ENCODE measurements at places on chromosomes 13 and 19.
A peak's percentile ranks its signal among the peaks of the same experiment; 100 is the strongest.

DNA sequence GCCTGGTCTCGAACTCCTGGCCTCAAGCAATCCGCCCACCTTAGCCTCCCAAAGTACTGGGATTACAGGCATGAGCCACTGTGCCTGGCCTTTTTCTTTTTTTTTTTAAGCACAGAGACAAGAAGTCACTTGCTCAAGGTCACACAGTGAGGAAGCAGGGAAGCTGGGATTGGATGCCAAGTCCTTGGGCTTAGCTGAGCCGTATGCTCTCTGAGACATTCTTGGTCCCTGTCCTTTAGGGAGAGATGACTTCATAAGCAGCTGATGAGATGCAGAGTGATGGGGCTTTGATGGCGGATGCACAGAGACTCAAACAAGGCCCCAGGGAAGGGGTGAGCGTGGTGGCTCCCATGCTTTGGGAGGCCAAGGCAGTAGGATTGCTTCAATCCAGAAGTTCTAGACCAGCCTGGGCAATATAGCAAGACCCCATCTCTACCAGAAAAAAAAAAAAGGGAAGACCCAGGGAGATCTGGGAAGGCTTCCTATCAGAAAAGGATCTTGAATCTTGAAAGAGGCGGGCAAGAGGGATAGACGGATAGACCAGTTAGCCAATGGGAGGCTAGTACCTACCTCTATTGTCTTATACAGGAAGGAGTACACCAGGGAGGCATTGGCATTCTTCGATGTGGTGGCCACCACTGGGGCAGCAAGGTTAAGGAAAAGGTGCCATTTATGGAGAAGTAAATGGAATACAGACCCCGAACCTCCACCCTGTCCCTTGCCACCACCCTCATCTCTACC is 3.9 kb downstream of the AP1M2 start:
- DNase-seq = no peak

- DNase-seq = no peak
These were observed 4.6 kb downstream of the MIDN start for GRCh38 chr19:1252821-1253513.

- no peak for DNase-seq
These were observed 38.0 kb upstream of the ALOX5AP start for GRCh38 chr13:30697177-30697953.

GRCh38 chr13:25232937-25233515 is 54.3 kb downstream of the MTMR6 start:
- DNase-seq = peak; percentile 14

DNA sequence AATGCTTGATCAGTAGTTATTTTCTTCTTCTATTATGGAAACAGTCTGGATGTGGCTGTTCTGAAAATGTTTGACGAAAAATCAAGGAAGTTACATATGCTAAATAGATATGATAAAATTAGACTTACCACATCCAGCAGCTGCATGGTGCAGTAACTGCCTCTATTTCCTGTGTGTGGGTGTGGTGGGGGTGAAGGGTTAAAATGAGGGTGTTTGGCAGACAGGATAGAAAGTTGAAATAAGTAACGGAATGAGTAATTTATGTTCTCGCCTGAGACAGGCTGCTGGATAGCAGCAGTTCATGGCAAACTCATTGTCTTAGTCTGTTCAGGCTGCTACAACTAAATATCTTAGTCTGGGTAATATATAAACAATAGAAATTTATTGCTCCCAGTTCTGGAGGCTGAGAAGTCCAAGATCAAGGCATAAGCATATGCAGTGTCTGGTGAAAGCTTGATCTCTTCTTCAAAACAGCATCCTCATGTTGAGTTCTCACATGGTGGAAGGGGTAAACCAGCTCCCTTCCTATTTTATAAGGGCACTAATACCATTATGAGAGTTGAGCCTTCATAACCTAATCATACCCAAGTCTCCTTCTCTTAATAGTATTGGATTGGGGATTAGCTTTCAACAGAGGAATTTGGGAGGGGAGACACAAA is 1248.9 kb downstream of the SLITRK5 start:
- DNase-seq = no peak

- DNase-seq = no peak
These were observed 415.0 kb upstream of the SPRY2 start for GRCh38 chr13:80755910-80756309.

GRCh38 chr19:38852231-38853044 is 2.7 kb upstream of the HNRNPL start:
- DNase-seq = no peak

DNA sequence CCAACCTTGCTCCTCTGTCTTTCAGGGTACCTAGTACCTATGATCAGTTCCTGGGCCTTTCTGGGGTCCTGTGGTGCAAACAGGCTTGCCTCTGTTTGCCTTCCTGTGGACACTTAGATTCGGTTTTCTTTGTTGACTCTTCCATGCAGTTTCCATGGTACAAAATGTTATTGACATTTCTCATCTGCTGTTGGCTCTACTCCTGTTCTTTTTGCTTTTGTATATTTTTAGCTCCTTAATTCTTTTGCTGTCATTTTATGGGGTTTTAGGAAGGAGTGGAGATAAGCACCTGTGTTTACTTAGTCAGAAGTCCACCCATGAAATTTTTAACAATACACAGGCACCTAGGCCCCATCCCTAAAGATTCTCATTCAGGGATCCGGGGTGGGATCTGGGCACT is 20.5 kb upstream of the CNMD start:
- no peak for DNase-seq

DNA sequence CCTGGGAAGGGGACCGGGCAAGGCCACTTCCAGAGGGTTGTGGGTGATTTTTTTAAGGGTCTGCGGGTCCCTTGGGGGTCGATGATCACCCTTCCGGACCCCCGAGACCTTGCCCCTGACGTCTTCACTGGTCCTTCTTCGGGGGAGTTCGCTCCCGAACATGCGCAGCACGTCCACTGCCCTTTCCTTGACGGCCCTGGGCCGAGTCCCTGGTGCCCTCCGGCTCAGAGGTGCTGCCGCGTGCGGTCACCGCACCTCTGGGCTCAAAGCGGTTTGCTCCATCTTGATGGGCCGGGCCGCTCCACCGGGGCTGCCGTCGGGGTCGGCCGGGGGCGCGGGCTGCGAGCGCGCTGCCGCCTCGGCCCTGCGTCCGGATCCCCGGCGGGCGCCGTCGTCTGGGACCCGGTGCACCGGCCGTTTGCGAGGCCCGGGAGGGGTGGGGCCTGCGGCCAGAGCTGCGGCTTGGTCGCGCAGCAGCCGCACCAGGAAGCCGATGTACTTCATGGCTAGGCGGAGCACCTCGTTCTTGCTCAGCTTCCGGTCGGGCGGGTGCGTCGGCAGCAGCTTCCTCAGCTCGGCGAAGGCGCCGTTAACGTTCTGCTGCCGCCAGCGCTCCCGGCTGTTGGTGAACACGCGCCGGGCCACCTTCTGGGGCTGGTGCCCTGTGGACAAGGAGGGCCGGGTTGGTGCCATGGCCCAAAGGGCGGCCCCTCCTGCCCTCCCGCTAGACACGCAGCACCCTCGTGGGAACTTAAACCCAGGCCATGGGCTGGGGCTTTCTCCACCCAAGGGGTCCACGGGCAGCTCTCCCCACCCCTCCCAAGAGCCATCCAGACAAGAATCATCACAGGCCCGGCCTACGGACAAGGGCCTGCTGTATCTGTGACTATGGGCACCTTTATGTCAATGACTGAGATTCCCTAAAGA is 3.3 kb downstream of the LYL1 start:
- DNase-seq = peak; percentile 29

DNA sequence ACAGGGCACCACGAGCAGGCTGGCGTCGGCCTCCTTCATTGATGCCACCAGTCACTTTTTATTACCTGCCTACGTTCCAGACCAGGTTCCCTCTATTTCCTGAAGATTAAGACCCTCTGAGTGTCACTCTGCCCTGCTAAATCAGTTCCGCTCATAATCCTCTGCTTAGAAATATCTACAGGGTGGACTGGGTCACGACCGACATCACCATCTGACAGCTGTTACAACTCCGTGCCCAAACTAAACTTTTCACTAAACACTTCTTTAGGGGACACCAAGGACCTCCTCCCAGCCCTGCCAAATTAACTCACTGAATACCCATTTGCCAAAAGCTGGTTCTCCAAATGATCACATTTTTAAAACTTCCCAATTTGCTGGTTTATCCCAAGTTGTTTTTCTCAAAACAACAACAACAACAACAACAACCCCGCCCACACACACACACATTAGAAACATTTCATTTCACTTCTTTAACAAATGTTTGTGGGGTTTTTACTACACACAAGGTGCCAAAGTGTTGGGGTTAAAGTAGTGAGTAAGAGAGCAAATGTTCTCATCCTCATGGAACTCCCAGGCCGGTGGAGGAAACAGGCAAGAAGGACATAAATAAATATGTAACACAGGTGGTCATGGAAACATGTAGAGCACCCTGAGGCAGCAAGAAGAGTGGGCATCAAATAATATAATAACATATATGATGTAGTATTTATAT is 72.0 kb upstream of the PEG3 start:
- no peak for DNase-seq

DNA sequence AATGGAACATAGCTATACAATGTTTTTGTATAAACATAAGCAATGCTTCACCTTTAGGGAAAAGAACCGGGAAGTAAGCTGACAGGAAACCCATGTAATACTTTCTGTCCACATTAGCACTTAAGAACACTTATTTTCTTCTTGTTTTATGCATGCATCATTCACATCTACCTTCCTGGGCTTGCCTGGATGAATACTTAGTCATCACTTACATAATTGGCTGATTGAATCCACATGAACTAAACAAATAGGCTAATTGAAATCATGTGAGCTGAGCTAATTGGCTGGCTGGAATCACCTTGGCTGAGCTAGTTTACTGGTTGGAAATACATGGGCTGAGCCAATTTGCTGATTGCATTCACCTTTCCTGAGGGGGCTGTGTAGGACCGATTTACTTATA is 78.8 kb downstream of the ZNF726 start:
- DNase-seq = no peak
